C1 segment of cervical spinal cord (tissue), 14 donors: ENCODE measurements at places on chromosomes 4 and X.

DNA sequence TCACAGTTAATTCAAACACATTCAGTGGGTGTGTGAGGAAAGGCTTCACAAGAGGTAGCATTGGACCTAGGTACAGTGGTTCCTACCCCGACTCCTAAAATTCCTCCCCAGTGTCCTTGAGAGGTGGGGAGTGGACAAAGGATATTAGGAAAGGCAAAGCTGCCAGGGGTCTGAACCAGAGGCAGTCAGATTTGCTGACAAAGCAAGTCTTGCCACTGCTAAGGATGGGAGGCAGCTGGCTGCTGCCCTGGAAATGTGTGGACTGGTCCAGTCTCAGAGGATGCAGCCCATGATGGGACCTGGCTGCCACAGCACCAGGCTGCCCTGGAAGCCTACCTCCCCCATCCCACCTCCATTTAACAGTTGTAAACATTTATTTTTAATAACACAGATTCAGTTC, 4.1 kb upstream of the PHF8 start:
- no peak for DNase-seq

DNA sequence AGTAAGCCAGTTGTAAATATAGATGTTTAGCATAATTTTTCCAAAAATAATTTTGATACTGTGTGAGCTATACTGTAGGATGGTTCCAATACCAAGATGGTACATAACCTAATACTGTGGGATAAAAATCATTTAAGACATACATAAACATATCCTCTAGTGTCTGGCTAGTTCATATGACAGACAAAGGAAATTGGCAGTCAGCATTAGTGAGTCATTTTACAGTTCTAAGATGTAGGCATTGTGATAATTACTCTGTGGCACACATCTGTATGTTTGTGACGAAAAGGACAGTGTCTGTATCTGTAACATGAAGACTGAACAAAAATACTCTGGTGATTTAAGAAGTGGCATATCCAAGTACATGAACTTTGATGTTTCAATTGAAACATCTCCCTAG, 49.6 kb downstream of the UGT2A2 start:
- no peak for DNase-seq

- no peak for DNase-seq
Measured at GRCh38 chrX:41515376-41515775, 68.2 kb downstream of the NYX start.

- no peak for DNase-seq
Measured at GRCh38 chr4:32117693-32118092, 1397.5 kb downstream of the PCDH7 start.
